ENCODE measurements at places on chromosomes 7 and 10. TPM values are rescaled to one million over a fixed set of nuclear protein-coding genes. Genes with fewer than 3 reads are reported as not detected.

The TMEM26 gene
- total RNA-seq, result 0.37 TPM

The ZEB1 gene
- total RNA-seq, result 12.2 TPM

DNA sequence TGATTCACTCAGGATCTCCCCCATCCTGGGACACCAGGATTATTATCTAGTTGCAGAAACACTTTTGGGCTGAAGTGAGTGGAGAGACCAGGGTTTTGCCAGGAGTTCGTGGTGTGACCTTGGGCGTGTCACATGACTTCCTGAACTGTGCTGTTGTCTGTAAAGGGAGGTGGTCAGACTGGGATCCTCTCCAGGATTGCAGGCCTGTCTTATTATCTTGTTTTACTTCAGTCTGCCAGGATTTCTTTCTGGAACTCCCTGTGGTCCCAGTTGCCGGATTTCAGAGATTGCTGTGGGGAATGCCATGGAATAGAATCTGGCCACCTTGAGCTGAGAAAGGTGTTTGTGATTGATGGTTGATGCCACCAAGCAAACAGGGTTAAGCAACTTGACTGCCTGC is 35.8 kb downstream of the CRCP start:
- no peaks in the 10 kb centered on the region for H3K27me3 ChIP-seq
- peak overlapping the region; percentile 64 for H3K27ac ChIP-seq
- no peaks in the 10 kb centered on the region for H3K36me3 ChIP-seq
- H3K4me1 ChIP-seq, result no peaks in the 10 kb centered on the region

The NEURL1 gene
- total RNA-seq, result 16.8 TPM

The SPDYE5 gene
- total RNA-seq, result not detected

DNA sequence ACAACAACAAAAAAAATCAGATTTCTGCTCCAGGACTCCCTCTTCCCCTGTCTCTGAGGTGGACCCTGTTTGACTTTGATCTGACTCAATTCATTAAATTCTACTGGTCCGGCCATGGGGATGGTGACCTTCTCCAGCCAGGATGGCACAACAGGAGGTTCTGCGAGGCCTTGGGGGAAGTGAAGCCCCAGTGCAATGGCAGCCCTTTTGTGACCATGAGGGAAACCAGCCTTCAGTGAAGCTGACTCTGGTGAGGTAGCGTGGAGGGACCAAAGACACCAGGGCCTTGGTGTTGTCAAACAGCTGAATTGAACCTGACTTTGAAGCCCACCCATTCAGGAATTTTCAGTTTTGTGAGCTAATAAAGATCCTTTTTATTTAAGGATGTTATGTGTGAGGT is 44.5 kb downstream of the NPTX2 start:
- H3K4me3 ChIP-seq, result no peak overlapping the region
- no peak for DNase-seq
- H3K27me3 ChIP-seq, result no peaks in the 10 kb centered on the region
- H3K4me1 ChIP-seq, result no peaks in the 10 kb centered on the region
- H3K27ac ChIP-seq, result no peak overlapping the region

The OR2A14 gene
- not detected for total RNA-seq

The CREB5 gene
- 2.9 TPM for total RNA-seq

The SLC26A4 gene
- total RNA-seq, result 0.47 TPM

DNA sequence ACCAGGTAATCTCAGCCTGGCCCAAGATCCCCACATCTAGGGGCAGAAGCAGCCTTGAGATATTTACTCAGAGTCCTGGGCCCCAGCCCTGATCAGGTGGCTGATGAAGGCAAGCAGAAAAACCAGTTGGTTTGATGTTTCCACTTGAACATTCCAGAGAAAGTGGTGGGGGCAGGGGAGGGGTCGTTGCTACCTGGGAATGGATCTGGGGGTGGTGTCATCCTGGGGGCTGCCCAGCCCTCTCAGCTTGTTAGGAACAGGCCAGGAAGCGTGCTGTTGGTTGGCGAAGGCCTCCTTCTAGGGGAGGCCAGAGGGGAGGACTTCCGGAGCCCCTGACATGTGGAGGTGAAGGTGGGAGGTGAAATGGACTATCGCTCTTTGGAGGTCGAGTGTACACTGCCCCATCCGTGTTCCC is 3.7 kb upstream of the ABHD11 start:
- H3K4me1 ChIP-seq, result peaks cover 40% of the 10 kb centered on the region
- no peaks in the 10 kb centered on the region for H3K27me3 ChIP-seq
- no peaks in the 10 kb centered on the region for H3K36me3 ChIP-seq
- peak overlapping the region; percentile 100 for H3K27ac ChIP-seq
- H3K4me3 ChIP-seq, result no peak overlapping the region
- peak; percentile 61 for DNase-seq

The UNC5B gene
- 7.7 TPM for total RNA-seq

The CHAT gene
- total RNA-seq, result 0.28 TPM

DNA sequence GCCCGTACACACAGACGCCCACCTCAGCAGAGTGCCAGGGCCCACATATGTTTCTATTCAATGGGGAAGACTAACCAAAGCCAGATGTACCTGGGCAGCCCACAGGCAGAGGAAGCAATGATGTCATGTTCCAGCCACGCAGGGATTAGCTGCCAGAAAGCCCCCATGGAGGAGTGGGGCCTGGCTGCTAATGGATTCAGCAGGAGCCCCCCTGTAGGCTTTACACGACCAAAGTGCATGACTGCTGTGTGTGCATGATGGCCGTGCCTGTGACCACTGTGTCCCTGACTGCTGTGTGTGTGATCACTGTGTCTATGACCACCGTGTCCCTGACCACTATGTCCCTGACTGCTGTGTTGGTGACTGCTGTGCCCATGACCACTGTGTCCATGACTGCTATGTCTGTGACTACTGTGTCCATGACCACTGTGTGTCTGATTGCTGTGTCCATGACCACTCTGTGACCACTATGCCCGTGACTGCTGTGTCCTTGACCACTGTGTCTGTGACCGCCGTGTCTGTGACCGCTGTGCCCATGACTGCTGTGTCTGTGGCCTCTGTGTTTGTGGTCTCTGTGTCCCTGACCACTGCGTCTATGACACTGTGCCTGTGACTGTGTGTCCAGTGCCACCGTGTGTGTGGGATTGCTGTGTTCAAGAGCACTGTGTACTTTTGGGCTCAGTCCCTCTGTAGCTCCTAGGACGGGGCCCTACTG is 409.3 kb downstream of the RPS24 start:
- no peak overlapping the region for H3K4me3 ChIP-seq
- peaks cover 4% of the 10 kb centered on the region for H3K4me1 ChIP-seq
- no peak for DNase-seq
- H3K27ac ChIP-seq, result no peak overlapping the region
- H3K27me3 ChIP-seq, result no peaks in the 10 kb centered on the region

GRCh38 chr7:42152329-42153205 is 84.4 kb downstream of the GLI3 start:
- no peaks in the 10 kb centered on the region for H3K27me3 ChIP-seq
- H3K4me3 ChIP-seq, result no peak overlapping the region
- no peaks in the 10 kb centered on the region for H3K4me1 ChIP-seq
- H3K36me3 ChIP-seq, result no peaks in the 10 kb centered on the region

GRCh38 chr10:34713875-34714274 is 101.2 kb downstream of the PARD3 start:
- H3K4me3 ChIP-seq, result no peak overlapping the region
- H3K36me3 ChIP-seq, result no peaks in the 10 kb centered on the region
- H3K27ac ChIP-seq, result no peak overlapping the region
- DNase-seq, result no peak
- peaks cover 27% of the 10 kb centered on the region for H3K4me1 ChIP-seq
- no peaks in the 10 kb centered on the region for H3K27me3 ChIP-seq

The GJD4 gene
- not detected for total RNA-seq

GRCh38 chr10:47303866-47304265 is 3.9 kb downstream of the GDF10 start:
- no peak overlapping the region for H3K4me3 ChIP-seq
- H3K36me3 ChIP-seq, result no peaks in the 10 kb centered on the region
- H3K27ac ChIP-seq, result no peak overlapping the region
- no peaks in the 10 kb centered on the region for H3K27me3 ChIP-seq
- no peak for DNase-seq

The ANKRD7 gene
- 0.94 TPM for total RNA-seq

The AUTS2 gene
- total RNA-seq, result 5.9 TPM

DNA sequence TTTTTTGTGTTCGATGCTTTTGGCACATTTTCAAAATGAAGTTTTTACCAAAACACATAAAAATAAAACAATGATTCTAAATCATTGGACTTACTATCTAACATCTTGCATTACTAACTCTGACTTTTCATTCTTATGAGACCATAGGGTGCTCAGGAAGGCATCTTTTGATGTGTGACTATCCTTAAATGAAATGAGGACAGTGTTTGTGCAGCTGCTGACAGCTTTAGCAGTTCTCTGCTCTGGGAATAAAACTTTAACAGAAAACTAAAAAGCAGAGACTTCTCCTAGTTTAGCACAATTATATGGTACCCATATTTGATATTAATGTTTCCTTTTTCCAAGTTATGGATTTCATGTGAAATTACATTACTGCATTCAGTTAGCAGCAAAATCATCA is 471.6 kb downstream of the ARL4A start:
- H3K4me3 ChIP-seq, result no peak overlapping the region
- H3K27me3 ChIP-seq, result no peaks in the 10 kb centered on the region
- H3K27ac ChIP-seq, result no peak overlapping the region
- no peak for DNase-seq
- no peaks in the 10 kb centered on the region for H3K4me1 ChIP-seq
- H3K36me3 ChIP-seq, result no peaks in the 10 kb centered on the region

DNA sequence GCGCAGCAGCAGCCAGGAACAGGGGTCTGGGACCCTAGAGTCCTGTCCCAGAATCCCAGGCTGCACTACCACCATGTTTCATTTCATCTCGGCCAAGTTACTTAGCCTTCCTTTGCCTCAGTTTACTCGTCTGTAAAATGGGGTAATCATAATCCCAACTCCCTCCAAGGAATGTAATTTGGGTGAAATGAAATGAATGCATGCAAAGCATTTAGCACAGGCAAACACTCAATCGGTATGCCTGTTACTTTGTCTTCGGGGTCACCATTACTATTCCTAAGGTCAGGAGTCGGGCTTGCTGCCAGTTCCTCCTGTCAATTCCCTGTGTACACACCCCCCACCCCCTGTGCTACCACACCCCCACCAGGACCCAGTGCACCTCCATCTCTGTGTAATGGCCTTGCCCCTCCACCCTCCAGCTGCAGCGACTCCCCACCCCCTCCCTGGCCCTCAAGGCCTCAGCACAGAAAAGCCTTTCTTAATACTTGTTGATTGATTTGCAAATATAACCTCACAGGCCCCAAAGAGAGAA is 1.7 kb downstream of the TNS3 start:
- peak overlapping the region; percentile 62 for H3K27ac ChIP-seq
- no peaks in the 10 kb centered on the region for H3K27me3 ChIP-seq
- H3K4me1 ChIP-seq, result peaks cover 45% of the 10 kb centered on the region
- no peak overlapping the region for H3K4me3 ChIP-seq
- peak; percentile 79 for DNase-seq

The SPDYE1 gene
- not detected for total RNA-seq

The CYP3A7 gene
- total RNA-seq, result 1.3 TPM

The FAM25C gene
- not detected for total RNA-seq

The AHCYL2 gene
- total RNA-seq, result 13.0 TPM

The CLIP2 gene
- total RNA-seq, result 14.7 TPM

GRCh38 chr10:7932301-7933036 is 114.2 kb downstream of the TAF3 start:
- no peaks in the 10 kb centered on the region for H3K27me3 ChIP-seq
- no peaks in the 10 kb centered on the region for H3K4me1 ChIP-seq
- no peak overlapping the region for H3K4me3 ChIP-seq
- H3K36me3 ChIP-seq, result no peaks in the 10 kb centered on the region
- no peak overlapping the region for H3K27ac ChIP-seq

GRCh38 chr10:50541921-50542320 is 81.8 kb downstream of the SGMS1 start:
- no peaks in the 10 kb centered on the region for H3K27me3 ChIP-seq
- H3K4me3 ChIP-seq, result no peak overlapping the region
- no peak overlapping the region for H3K27ac ChIP-seq
- H3K4me1 ChIP-seq, result peaks cover 6% of the 10 kb centered on the region

The SLC39A12 gene
- not detected for total RNA-seq

DNA sequence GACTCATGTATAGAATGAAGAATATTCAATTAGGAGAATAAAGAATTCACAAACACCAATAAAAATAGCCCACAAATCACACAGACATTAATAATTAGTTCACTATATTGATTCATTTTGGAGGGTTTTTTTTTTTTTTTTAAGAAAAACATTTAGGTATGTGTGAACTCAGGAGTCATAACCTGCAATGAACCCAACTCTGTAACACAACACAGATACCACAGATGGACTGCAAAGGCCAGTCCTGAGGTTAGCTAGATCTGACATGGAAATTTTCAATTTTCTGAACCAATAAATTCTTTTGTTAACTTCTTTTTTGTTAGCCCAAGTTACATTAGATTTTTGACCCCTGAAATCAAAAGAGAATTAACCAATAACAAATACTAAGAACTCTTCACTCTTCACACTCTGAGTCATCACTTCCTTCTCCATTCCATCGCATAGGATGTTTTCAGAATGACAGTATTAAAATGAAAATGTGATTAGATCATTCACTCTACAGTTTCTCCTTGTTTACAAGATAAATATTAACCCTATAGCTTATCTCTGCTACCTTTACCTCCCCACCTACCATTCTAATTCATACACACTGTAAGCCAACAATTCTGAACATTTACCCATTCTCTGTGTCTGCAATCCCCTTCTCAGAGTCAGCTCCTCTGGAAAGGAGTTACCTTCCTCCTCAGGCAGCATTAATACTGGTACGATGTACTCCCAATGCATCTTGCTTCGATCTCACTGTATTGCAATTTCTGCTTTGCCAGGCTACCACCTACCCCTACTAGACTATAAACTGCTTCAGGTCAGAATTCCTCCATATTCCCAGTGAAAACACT is 141.5 kb downstream of the LRRN3 start:
- H3K36me3 ChIP-seq, result no peaks in the 10 kb centered on the region
- H3K4me3 ChIP-seq, result no peak overlapping the region
- DNase-seq, result no peak
- H3K4me1 ChIP-seq, result no peaks in the 10 kb centered on the region

- DNase-seq, result peak; percentile 24
- H3K27me3 ChIP-seq, result no peaks in the 10 kb centered on the region
- peak overlapping the region; percentile 99 for H3K27ac ChIP-seq
- no peaks in the 10 kb centered on the region for H3K4me1 ChIP-seq
Measured at GRCh38 chr10:122373721-122374120, 787 bp upstream of the PLEKHA1 start.

The FGFR2 gene
- total RNA-seq, result 32.5 TPM

- no peak overlapping the region for H3K4me3 ChIP-seq
- no peaks in the 10 kb centered on the region for H3K27me3 ChIP-seq
- no peak for DNase-seq
- H3K36me3 ChIP-seq, result no peaks in the 10 kb centered on the region
- H3K27ac ChIP-seq, result no peak overlapping the region
- no peaks in the 10 kb centered on the region for H3K4me1 ChIP-seq
Measured at GRCh38 chr10:6787091-6787490, 207.0 kb upstream of the PRKCQ start.

The PRSS37 gene
- total RNA-seq, result not detected

- DNase-seq, result no peak
- H3K4me1 ChIP-seq, result no peaks in the 10 kb centered on the region
- H3K27me3 ChIP-seq, result no peaks in the 10 kb centered on the region
Measured at GRCh38 chr7:144130730-144131129, 7.8 kb downstream of the OR2A14 start.

The PDE6C gene
- total RNA-seq, result not detected

GRCh38 chr7:105790996-105791395 is 85.4 kb downstream of the ATXN7L1 start:
- H3K4me3 ChIP-seq, result no peak overlapping the region
- no peaks in the 10 kb centered on the region for H3K36me3 ChIP-seq
- no peak overlapping the region for H3K27ac ChIP-seq
- H3K4me1 ChIP-seq, result peaks cover 8% of the 10 kb centered on the region
- no peaks in the 10 kb centered on the region for H3K27me3 ChIP-seq
- no peak for DNase-seq

The AEBP1 gene
- total RNA-seq, result 5.1 TPM
